ENCODE measurements at places on chromosomes 2 and 18. TPM values are rescaled to one million over a fixed set of nuclear protein-coding genes. Genes with fewer than 3 reads are reported as not detected.
A peak's percentile ranks its signal among the peaks of the same experiment; 100 is the strongest.

- DNase-seq = no peak
Measured at GRCh38 chr2:62719757-62720156, 14.2 kb downstream of the EHBP1 start.

ARHGAP25 gene
- total RNA-seq = 21.6 TPM

SIX3 gene
- not detected for total RNA-seq

RAB6C gene
- 0.13 TPM for total RNA-seq

- DNase-seq = no peak
Measured at GRCh38 chr2:219087848-219088247, 27.1 kb upstream of the IHH start.

TMEM198 gene
- total RNA-seq = 2.1 TPM

DNA sequence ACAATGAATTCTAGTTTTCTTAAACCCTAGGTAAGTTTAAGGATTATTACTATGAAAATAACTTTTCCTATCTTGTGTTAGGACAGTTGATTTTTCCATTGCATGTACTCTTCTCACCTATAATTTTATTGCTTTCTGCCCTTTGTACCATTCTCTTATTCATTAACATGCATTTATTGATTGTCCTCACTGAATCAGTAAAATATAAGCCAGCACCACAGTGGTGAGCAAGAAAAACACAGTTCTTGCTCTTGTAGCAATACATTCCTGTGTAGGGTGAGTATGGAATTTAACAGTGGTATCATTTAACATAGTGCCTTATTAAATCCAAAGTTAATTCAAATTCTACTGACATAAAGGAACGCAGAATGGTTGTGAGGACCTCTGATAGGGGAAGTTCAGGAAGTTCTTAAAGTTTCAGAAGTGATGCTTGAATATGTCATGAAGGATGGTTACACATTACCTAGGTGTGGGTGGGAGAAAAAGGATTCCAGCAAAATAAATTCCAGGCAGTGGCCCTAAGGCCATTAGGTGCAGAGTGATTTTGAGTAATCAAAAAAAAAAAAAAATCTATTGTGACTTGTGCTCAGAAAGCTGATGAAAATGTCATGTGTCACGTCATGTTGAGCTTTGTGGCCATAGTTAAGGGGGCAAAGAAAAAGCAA is 104.7 kb upstream of the DSEL start:
- no peak for DNase-seq

DNA sequence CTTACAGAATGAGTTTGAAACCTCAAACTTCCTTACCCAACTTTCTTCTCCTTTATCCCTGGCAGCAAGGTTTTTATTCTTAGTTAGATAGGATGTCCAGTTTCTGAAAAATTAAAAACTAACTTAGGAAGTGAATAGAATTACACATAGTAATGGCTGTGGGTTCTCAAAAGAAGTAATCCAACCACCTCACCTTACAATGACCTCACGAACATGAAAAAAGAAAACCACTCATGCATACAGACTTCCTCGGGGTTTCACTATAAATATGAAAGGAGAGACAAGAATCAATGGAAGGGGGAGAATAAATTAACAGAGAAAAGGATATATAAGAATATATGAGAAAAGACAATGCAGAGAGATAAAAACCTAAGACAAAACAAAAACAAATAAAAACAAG is 1044.3 kb upstream of the KLHL29 start:
- no peak for DNase-seq

DNA sequence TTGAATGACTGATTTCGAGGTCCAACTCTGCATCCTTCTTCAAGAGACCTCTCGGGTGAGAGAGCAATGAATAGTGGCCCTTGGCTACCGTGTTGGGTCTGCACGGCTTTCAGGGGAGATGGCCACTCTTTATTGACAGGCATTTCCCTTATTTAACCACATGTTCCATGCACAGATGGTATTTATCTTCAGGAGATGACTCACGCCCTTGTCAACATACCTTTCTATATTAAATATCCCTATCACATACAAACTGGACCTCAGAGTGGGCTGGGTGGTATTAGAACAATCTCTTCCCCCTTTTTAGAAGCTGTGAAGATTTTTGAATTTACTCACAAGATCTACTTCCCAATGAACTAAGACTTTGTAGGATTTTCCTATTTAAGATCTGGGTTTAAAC is 109.6 kb upstream of the CDC42EP3 start:
- no peak for DNase-seq

DNA sequence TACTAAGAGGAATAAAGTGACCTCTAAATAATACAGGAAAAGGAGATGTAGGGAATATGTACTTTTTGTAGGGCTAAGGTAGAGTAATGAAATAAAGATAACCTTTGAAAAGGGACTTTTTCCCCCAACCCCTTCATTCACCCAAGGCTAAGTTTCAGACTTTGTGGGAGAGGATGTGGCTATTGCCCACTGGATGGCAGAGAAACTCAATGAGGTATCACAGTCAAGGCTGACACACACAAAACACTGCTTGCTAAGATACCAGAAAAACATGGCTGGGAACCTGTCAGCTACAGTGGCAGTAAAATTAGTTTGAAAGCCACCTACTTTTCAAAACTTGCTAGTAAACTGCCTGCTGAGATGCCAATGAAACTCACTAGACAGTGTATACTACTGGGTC is 158.8 kb upstream of the WDSUB1 start:
- DNase-seq = no peak

MAL gene
- 241 TPM for total RNA-seq

DNA sequence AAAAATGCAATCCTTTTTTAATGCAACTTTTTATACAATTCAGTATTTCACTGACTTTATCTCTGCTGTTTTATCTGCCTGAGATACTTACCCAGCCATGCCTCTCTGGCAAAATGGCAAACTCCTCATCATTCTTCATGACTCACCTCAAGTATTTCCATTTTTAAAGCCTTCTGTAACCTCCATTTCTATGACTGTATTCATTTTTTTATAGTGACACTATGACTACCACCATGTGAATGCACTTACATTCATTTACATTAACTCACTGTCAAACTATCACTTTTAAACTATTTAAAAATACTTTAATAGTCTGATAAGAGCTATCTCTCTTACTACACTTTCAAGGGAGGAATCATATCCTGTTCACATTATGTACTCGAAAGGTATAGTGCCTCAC is 99.4 kb upstream of the SCN7A start:
- DNase-seq = no peak

AQP12B gene
- not detected for total RNA-seq

DNA sequence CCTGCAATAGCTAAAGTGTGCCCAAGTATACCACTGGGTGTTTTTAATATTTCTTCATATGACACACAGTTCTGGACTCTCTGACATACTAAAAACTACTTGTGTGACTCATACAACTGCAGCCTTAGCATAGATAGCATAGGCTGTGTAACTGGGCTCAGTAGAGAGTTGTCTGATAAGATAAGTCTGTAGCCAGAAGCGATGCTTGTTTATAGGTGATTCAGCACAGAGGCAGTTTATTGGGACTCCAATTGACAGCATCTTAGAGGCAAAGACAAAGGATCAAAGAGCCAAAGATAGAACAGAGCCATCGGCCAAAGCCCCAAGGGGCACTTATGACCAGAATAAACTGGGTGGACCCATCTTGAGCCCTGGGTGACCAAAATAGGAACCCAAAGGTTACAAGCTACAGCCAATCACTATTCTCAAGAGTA is 42.3 kb downstream of the AAK1 start:
- no peak for DNase-seq

DNA sequence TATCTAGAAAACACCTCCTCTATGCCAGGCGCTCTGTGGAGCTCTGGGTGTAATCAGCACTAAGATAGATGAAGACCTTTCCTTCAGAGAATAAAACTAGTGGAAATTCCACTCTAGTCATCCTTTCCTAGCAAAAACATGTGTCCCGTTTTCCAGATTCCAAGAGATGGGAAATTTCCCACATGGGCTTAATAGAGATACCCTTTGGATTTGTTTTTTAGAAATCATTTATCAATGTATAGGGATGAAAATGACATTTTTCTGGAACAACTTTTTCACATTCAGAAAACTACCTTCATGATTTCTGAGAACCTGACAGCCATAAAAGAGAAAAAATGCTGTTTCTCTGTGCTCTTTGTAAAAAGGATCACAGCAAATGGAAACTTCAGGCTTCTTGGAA is 152.1 kb downstream of the NCKAP5 start:
- DNase-seq = no peak

GRCh38 chr18:61898640-61899101 is 5.9 kb upstream of the RNF152 start:
- DNase-seq = no peak

DNA sequence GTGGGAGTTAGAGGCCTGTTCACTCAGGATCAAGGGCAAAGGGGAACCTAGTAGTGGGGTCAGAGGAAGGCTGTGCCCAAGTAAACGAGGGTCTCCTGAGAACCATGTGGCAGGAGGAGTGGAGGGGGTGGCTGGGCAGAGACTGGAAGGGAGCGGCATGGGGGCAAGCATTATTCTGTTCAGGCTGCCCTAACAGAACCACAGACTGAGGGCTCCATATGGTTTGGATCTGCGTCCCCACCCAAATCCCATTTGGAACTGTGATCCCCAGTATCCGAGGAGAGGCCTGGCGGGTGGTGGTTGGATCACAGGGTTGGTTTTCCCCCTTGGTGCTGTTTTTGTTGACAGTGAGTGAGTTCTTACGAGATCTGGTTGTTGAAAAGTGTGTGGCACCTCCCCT is 287.0 kb downstream of the PHLPP1 start:
- no peak for DNase-seq

DNA sequence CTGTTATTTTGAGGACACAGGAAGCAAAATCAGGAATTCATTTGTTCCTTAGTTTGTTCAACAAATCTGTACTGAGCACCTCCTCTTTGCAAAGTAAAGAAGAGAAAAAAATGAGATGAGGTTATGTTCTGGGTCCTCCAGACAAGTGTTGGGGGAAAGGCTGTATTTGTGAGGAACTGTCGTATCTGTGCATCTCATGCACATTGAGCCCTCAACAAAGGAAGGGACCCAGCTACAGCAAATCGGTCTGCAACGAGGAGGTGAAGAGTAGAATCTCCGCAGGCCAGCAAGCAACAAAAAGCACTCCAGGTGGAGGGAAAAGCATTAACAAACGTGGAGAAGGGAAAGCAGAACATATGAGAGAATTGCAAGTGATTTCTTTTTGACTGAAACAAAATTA is 143.0 kb upstream of the CYP1B1 start:
- no peak for DNase-seq

GRCh38 chr2:99998651-99999320 is 143.6 kb downstream of the AFF3 start:
- DNase-seq = no peak

DNA sequence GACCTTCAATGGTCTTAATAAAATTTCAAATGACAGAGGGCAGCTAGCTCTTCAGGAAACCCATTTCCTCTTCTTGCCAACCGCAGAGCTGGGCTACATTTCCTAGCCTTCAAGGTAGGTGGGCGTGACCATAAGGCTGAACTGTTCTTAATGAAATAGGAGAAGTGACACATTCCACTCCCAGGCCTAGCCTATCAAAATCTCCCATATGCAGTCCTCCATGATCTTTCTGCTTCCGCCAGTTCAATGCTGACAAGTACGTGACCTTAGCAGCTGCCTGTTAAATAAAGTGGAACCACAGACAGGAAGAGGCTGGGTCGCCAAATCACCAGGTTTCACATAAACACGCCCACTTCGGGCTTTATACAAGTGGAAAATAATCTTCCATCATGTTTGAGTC is 13.2 kb downstream of the SERPINE2 start:
- DNase-seq = no peak

DNA sequence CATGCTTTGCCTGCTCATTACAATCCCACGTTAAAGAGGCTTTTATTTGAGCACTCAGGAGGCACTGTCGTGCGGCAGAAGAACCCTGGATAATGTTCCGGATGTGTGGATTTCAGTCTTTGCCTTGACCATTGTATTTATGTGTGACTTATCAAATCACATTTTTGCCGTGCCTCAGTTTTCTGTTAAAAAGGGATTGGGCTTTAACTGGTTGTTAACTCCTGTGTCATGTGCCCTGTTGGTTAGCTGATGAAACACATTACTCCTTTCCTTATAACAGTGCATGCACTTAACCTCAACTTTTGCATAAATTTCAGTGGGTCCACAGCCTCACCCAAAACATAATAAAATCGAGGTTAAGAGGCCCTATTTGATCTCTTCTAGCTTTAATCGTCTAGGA is 52.7 kb downstream of the NAB1 start:
- no peak for DNase-seq

BMP10 gene
- not detected for total RNA-seq

- DNase-seq = no peak
Measured at GRCh38 chr2:70099270-70099669, 12.0 kb downstream of the PCBP1 start.

GRCh38 chr2:67268797-67269196 is 128.3 kb upstream of the ETAA1 start:
- no peak for DNase-seq

DNA sequence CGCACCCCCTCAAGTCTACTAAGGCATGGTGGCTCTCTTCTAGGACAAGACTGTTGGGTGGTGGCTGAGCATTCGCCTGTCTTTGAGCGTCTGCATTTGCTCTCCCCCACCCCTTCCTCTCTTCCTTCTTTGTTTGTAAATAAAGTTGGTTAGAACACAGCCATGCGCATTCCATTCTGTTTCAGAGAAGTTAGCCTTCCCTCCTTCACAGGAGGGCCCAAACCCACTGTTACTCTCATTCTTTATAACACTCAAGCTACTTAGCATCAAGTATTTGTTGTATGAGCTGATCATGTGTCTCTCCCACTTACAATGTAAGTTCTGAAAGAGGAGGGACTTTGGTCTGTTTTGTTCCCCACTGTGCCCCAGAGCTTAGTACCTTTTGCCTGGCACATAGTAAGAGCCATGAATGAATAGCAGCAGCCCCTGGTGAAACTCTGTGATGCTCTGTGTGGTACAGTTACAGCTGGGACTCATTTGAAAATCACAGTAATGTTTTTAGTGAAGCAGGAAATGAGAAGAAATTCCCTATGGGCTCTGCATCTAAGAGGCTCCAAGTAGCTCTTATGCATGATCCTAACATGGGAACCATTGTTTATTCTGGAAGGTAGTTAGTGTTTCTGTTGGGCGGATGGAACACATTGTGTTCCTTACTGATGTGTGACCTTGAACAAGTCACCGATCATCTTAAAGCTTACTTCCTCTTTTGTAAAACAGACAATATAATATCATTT is 7.7 kb downstream of the MGAT5 start:
- no peak for DNase-seq

NT5C1B gene
- not detected for total RNA-seq

GRCh38 chr2:41906338-41906725 is 141.5 kb upstream of the PKDCC start:
- DNase-seq = no peak

GRCh38 chr2:120765678-120766469 is 30.2 kb downstream of the GLI2 start:
- DNase-seq = peak; percentile 83
